ENCODE measurements at places on chromosomes 16 and 17.
A peak's percentile ranks its signal among the peaks of the same experiment; 100 is the strongest.

DNA sequence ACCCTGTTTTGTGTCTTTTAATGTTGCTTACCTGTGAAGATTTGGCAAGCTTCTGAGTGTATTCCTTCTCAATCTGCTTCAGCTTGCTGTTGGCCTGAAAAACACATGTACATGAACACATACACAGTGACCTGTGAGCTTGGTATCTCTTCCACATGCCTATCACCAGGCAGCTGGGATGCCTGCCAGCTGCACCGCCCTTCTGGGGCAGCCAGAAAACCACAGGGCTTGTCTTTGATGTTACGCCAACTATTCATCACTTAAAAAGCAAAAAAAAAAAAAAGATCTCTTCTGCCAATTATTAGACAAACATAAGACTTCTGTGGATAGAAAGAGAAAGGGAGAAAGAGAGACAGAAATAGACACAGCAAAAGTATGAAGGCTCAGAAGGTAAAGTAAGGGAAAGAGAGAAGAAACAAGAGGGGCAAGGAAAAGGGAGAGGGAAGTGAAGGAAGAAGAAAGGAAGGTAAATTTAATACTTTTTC is 189.2 kb upstream of the AXIN2 start:
- peak; percentile 55 for DNase-seq

DNA sequence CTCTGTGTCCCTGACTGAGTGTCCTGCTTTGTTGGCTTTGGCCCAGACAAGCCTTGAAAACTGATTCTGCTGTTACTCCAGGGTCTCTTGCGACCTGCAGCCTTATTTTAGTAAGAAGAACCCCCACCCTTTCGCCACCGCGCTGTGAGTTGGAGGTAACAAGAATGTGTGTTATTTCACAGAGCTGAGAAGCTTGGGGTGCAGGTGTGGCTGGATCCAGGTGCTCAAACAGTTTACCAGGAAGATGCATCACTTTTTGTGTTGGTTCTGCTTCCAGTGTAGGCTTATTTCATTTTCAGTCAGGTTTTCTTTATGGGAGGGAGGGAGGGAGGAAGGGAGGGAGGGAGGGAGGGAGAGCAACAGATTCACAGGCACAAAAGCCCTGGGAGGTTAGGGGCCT is 243.5 kb downstream of the SNX29 start:
- no peak for DNase-seq

GRCh38 chr17:59221159-59221847 is 992 bp downstream of the GDPD1 start:
- no peak for DNase-seq

DNA sequence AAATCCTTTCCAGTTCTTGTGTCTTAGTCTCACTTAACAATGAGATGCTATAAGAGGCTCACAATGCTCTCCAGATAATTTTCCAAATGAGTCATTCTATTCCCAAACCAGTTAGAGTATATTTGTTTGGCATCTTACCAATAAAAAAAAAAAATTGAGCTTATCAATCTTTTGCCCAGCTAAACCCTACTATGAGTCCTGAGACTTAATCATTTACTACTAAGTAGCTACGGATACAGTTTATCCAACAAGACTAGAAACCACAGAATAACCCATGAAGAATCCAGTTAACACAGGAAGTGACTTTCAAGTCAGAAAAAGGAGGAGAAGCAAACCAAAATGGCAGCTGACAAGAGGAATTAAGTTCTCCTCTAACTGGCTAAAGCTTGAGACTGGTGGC is 330.3 kb upstream of the XYLT1 start:
- no peak for DNase-seq

- no peak for DNase-seq
These were observed 217.4 kb upstream of the COX10 start for GRCh38 chr17:13851889-13852288.

DNA sequence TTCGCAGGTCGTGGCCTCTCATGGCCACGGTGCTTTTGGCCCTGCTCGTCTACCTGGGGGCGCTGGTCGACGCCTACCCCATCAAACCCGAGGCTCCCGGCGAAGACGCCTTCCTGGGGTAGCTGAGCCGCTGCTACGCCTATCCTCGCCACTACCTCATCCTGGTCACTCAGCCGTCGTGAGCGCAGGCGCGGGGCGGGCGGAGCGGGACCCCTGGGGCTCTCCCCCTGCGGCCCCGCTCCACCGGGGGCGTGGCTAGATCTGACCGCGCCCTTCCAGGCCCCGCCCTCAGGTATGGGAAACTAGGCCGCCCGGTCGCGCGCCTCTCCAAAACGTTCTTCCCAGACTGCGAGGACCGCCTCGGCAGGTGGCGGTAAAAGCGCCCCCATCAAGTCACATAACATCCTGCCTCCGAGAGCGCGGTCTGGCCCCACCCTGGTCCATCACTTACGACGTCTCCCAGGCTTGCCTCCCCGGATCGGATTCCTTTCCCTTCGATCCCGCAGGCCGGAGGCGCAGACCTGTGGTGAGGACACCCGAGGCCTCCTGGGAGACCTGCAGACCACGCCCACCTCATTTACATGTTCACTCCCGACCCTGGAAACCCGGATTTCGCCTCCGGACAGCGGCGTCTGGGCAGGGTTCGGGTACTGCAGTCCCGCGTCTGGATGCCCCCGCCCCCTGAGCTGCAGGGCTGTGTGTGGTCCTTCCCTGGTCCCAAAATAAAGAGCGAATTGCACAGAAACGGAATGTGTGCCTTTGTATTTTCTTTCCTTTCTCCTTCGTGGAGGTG is 91.5 kb upstream of the TMEM97 start:
- DNase-seq, result peak; percentile 65

Data from activated CD8-positive, alpha-beta memory T cell treated with anti-CD3 and anti-CD28 coated beads, Interleukin-2, amount 50 U/mL, for 48 hours (primary cell).